ENCODE measurements at places on chromosomes 13 and 19. TPM values are rescaled to one million over a fixed set of nuclear protein-coding genes. Genes with fewer than 3 reads are reported as not detected.

The TSSK6 gene
- 3.6 TPM for total RNA-seq

The DENND1C gene
- total RNA-seq: 0.07 TPM

The WDFY2 gene
- total RNA-seq: 23.1 TPM

The SPACA4 gene
- total RNA-seq: not detected

The SCN1B gene
- 0.64 TPM for total RNA-seq

The DGKH gene
- 37.2 TPM for total RNA-seq

The CD22 gene
- total RNA-seq: 0.34 TPM

The NMRK2 gene
- total RNA-seq: not detected

The SNRNP70 gene
- total RNA-seq: 139 TPM

The WTIP gene
- 20.2 TPM for total RNA-seq

The MLNR gene
- total RNA-seq: not detected

The CD79A gene
- total RNA-seq: 0.07 TPM

The LILRB4 gene
- total RNA-seq: not detected

The CNOT3 gene
- 10.3 TPM for total RNA-seq

The OR7C1 gene
- total RNA-seq: not detected

The KLK8 gene
- total RNA-seq: 86.5 TPM

The ZNF442 gene
- 4.3 TPM for total RNA-seq

The NTN5 gene
- 0.14 TPM for total RNA-seq

The TMEM143 gene
- 1.4 TPM for total RNA-seq

The RETN gene
- not detected for total RNA-seq

The MBD3L3 gene
- total RNA-seq: not detected

The ZNF582 gene
- 2.4 TPM for total RNA-seq

The TUBA3C gene
- not detected for total RNA-seq

The UQCR11 gene
- total RNA-seq: 116 TPM

The IGSF23 gene
- not detected for total RNA-seq

The PRKCG gene
- total RNA-seq: not detected

The STAP2 gene
- total RNA-seq: 59.1 TPM

The PLPPR2 gene
- total RNA-seq: 3.8 TPM

The OR2Z1 gene
- not detected for total RNA-seq

The KLK3 gene
- total RNA-seq: not detected

The BCAM gene
- 26.0 TPM for total RNA-seq

The KCNJ14 gene
- total RNA-seq: 4.5 TPM

The LRG1 gene
- 2.1 TPM for total RNA-seq

The ZNF728 gene
- under 0.01 TPM for total RNA-seq

The FREM2 gene
- total RNA-seq: 0.07 TPM
